ENCODE measurements at places on chromosomes 2 and 18. TPM values are rescaled to one million over a fixed set of nuclear protein-coding genes. Genes with fewer than 3 reads are reported as not detected.

- DNase-seq: no peak
Measured at GRCh38 chr18:51123046-51123395, 74.5 kb downstream of the MEX3C start.

DNA sequence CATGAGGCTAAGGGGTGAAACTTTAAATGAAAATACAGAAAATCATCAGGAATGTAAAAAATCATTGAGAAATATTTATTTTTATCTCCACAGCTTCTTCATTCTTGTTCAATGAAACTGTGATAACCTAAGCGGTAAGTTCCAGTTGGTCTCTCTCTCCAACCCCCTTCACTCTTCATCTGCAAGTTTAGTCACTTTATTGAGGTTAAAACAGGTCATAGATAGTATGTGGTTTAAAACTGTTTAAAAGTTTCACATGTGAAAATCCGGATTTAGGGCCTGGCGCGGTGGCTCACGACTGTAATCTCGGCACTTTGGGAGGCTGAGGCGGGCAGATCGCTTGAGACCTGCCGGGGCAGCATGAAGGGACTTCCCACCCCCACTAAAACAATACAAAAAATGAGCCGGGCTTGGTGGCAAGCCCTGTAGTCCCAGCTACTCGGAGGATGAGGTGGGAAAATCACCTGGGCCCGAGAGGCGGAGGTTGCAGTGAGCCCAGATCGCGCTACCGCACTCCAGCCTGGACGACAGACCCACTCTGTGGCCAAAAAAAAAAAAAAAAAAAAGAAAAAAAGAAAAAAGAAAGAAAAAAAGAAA lies 1.6 kb upstream of the PHLPP1 start:
- DNase-seq: no peak

DNA sequence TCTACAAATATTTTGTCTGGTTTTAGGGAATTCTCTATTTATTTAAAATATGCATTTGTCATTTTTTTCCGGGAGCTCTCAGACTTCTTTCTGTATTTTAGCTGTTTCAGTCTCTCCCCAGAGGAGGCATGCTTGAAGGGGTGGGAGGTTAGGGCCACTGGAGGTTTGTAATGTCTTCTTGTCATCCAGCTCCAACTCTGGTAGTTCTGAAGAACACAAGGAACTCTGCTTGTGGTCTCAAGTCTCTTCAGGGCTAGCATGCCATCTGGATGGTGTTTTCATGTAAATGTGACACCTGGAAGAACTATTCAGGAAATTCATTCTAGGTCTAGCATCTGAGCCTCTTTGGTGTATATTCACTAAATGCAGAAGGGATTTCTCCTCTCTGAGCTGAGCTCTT lies 518.4 kb upstream of the DCC start:
- DNase-seq: no peak

DNA sequence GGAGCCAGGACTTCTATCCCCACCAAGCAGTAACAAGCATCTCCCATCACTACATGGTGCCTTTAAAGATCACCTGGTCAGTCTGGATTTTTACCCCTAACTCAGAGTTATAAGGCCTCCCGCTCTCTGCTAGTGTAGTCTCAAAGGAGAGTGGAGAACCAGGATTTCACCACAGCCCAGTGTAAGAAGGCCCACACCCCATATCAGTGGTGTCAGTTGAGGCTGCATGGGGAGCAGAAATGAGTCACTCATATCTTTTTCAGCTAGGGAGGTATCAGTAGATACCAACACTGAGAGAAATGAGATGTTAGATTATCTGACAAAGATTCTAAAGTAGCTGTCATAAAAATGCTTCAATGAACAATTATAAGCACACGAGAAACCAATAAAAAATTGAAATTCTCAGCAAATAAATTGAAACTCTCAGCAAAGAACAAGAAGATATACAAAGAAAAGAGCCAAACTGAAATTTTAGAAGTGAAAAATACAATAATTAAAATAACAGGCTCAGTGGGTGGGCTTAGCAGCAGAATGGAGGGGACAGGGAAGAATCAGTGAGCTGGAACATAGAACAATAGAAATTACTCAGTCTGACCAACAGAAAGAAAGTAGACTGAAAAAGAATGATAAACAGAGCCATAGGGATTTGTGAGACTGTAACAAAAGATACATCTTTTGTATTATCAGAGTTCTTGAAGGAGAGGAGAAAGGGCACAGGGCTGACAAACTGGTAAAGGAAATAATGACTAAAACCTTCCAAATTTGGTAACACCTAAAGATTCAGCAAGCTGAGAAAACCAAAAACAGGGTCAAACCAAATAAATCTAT lies 257.7 kb downstream of the ANAPC1 start:
- no peak for DNase-seq

DNA sequence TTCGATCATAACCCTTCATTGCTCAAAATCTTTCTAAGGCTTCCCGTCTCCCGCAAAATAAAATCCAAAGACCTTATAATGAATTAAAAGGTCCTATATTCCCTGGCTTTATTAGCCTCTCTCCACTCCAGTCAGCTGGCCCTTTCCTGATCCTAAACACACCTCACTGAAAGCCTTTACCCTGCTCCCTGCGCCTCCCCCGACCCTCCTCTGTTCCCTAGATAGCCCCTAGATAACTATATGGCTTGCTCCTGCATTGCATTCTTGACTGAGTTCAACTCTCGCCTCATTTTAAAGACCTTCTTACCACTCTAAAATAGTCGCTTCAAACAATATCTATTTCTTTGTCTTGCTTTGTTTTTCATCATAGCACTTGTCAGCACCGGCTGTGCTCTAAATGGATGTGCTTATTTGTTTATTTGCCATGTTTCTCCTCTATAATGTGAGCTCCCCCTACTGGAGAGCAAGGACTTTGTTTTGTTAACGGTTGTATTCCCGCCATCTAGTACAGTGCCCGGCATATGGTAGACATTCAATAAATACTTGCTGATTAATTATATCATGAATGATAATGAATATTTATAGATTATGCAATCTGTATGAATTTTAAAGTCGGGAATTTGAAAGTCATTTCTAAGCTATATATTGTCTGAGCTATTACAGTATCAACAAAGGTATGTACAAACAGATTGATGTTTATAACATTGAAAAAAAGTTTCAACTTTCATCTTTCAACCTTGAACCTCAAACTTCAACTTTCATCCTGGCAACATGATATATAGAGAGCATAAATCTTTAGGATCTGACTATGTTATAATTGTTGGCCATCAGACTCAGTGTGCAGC lies 32.4 kb upstream of the VIT start:
- DNase-seq: peak; percentile 75

- no peak for DNase-seq
Measured at GRCh38 chr18:22879293-22879692, 53.8 kb upstream of the RBBP8 start.

The ZNF804A gene
- total RNA-seq: 2.4 TPM

The INPP5D gene
- total RNA-seq: 2.9 TPM

The MAPK4 gene
- 2.4 TPM for total RNA-seq
